ENCODE measurements at places on chromosomes 5 and 9.
A peak's percentile ranks its signal among the peaks of the same experiment; 100 is the strongest.

DNA sequence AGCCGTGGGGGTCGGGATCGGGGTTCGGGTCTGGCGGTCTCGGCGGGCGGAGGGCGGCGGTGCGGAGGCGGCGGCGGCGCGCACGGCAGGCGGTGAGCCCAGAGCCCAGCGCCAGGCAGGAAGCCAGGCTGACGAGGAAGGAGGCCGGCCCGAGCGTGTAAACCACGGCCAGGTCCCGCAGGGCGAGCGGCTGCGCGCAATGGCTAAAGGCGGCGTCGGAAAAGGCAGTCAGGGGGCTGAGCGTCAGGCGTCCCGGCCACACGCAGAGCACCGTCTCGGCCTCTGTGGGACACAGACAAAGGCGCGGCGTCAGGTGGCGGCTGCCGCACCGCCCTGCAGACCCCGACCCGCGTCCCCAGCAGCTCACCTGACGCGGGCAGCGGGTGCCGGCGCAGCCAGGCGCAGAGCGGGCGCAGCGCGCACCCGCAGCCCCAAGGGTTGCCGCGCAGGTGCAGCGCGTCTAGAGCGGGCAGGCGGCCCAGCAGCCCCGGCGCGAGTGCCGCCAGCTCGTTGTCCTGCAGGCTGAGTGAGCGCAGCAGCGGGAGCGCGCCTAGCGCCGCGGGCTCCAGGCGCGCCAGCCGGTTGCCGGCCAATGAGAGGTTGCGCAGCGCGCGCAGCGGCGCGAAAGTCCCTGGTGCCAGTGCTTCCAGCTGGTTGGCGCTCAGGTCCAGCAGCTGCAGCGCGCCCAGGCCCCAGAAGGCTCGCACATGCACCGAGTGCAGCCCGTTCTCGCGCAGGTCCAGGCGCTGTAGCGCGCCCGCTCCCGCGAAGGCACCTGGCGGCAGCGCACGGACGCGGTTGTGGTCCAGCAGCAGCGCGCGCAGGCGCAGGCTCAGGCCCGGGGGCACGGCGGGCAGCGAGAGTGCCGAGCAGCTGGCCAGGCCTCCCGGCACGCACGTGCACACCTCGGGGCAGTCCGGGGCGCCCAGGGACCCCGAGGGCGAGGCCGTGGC, 671 bp downstream of the LRRC26 start:
- peak; percentile 49 for DNase-seq

DNA sequence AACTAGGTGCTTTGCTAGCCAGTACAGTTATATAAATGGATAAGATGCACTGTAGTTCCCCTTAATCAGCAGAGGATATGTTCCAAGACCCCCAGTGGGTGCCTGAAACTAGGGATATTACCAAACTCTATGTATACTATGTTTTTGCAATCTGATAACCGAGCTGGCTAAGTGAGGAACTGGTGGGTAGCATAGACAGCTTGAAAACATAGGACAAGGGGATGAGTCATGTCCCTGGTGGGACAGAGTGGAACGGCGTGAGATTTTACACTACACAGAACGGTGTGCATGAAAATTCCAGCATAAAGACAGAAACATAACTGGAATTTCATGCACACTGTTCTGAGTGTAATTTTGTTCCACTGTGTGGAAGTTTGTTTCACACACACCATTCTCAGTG, 86.9 kb downstream of the BASP1 start:
- no peak for DNase-seq

DNA sequence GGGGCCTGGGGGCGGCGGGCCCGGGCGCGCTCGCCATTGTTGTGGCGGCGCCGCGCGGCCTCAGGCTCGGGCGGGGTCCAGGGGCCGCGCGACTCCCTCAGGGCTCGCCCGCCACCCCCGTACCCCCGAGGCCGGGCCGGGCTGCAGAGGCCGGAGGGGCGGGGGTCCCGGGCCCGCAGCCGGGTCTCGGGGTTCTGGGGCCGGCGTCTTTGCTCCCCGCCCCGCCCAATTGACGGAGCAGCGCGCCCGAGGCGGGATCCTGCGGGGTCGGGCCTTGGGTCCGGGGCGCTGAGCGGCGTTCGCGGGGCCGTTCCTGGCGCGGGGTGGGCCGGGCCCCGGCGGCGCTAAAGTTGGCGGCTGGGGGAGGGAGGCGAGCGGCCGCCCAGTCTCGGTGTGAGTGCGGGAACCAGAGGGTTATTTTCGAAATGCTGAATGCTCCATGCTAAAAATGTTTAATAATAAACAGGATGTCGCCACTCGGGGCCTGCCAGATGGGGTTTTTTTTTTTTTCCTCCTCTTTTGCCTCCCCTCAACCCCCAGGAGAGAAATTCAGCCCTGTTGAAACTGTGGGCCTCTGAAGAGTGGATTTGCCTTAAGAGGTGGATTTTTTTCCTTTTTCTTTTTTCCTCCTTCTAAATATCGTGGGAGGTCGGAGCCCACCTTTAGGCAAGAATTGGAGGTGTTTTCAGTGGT, 724 bp downstream of the PRRC2B start:
- DNase-seq: peak; percentile 35

- DNase-seq: no peak
These were observed 207.6 kb upstream of the CDKN2B start for GRCh38 chr9:22216730-22217172.

GRCh38 chr5:150548123-150548522, 40.2 kb downstream of the NDST1 start:
- no peak for DNase-seq

GRCh38 chr5:170266570-170267381, 30.8 kb downstream of the LCP2 start:
- DNase-seq: no peak

DNA sequence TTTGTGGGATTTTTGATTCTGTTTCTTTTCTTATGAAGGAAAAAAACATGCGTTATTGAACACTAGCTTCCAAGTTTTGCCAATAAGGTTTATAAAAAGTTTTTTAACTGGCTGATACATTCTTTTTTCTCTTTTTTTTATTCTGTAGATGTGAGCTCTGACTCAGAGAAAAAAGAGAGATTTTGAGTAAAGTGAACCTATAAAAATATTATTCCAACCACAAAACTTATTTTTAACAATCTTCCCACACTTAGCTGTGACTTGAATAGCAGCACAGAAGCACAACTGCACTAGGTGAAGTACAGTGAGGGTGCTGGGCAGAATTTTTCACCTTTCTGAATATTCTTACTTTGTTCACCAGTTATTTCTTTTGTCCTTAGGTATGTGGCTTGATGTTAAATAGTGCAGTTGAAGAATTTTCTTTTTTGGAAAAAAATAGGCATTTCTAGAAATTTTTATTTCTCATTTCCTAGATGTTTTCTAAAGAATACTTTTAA, 41.6 kb downstream of the CHSY3 start:
- no peak for DNase-seq

- DNase-seq: no peak
These were observed 495 bp downstream of the OSTF1 start for GRCh38 chr9:75088646-75089372.

GRCh38 chr5:150195736-150196485, 6.0 kb downstream of the SLC6A7 start:
- DNase-seq: no peak

DNA sequence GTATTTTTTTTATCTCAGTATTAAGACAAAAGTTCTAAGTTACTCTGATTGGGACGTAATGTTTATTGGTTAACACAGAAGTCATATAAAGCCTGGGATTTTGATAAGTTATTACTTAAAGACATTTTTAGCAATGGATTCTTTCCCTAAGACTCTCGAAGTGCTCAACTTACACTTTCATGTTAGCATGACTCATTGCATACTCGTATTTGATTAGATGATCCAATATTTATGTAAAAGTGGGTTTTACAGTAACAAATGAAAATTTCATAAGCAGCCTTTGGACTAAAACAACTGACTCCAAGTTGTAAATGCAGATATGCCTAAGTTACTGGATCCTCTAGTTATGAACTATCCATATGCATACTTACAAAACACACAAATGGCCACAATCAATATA, 567.7 kb upstream of the NUDT12 start:
- DNase-seq: no peak

DNA sequence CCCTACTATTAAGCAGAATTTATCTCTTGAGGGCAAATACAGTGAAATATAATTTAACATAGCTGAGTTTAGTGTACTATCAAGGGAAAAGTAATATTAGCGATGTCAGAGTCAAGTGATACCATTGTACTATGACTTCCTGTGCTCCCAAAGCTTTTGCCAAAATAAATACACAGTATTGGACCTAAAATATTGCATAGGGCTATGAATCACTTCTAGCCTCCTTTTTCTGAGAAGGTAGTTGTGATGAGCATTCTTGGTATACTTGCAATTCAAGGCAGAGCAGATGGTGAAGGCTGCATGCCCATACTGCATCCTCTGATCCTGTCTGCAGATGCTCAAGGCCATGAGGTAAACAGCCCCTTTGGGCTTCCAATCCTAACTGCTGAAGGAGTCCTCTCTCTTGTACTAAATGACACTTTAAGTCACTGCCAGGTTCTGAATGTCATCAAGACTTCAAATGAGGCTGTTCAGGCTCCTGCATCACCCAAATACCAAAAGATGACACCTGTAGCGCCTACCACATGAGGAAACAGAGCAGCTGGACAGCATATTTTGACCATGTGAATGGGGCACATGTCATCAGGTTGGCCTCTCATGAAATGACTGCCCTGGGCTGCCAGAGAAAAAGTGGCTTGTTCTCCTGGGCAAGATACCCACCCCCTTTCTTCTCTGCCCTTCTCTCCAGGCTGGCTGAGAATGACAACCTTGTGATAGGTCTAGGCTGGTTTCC, 29.7 kb upstream of the PPP2CA start:
- no peak for DNase-seq

GRCh38 chr5:6246820-6247437, 131.4 kb downstream of the MED10 start:
- no peak for DNase-seq

All from progenitor cell of endocrine pancreas (in vitro differentiated cells).